ENCODE measurements at places on chromosomes 6 and 20.

GRCh38 chr6:152050451-152051195 lies 243.1 kb downstream of the ESR1 start:
- no peak for DNase-seq

DNA sequence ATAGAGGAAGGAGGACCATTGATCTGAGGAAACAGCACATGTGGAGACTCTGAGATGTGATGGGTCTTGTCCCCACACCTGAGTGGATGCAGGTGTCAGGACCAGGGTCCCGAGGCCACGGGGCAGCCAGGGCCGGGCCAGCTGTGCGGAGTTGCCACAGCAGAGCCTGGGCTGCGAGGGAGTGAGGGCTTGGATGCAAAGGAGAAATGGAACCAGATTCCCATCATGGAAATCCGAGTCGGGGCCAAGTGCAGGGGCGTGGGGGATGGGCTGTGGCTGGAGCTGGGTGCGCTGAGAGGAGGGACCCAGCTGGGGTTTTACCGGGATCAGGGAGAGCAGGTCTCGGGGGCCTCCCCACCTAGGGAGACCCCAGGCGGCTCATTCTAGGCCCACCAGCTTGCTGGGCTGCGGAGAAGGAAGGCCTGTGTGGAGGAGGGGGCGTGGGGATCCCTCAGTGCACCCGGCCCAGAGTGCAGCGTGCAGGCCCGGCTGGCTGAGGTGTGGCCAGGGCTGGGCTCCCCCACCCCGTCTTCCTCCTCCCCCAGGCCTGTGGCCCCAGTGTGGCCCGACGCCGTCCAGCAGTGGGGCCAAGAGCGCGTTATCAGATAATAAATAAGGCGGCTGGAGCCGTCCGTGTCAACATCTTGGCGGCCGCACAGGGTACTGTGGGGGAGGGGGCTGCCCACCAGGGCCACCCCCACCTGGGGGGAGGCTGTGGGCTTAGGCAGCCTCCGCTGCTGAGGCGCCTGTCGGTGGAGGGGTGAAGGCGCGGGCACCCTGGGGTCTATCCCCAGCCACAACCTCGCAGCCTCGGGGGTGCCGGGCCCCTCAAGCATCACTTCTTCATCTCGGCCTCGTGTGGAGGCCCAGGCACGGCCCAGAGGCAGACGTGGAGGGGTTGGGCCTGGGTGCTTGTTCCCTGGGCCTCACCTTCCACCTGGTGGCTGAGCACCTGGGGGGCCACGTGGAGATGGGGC lies 17.2 kb downstream of the GATA5 start:
- no peak for DNase-seq

GRCh38 chr20:64165866-64166600 lies 1.8 kb downstream of the MYT1 start:
- no peak for DNase-seq

GRCh38 chr20:62831361-62831788 lies 14.5 kb downstream of the COL9A3 start:
- DNase-seq, result no peak

DNA sequence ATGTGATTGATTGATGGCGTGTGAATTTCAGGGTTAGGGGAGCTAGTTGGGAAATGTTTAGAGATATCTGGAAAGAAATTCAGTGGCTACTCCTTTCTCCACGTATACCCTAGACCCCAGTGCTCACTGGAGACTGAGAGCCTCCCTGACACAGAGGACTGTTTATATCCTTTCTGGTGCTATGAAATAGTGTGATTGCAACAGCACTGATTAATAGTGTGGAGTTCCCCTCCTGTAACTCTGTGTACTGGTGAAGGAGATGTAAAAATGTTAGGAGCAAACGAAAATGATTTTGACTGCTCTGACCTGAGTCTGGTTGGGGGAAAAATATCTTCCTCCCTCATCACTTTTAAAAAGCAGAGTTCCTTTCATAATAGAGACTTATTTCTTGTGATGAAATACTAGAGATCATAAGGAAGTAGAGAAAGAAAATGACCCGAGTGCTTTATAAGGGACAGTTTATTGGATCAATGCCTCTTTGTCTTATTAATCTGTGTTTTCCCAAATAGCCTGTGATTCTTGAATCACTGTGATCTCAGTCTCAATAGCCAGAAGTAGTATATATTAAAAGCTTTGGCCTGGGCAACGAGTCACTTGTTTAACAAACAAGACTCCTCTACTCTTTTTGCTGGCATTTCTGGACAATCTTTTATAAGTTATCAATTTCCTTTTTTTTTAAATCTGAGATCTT lies 92.3 kb downstream of the RNF182 start:
- no peak for DNase-seq

GRCh38 chr6:166417285-166417691 lies 34.5 kb upstream of the MPC1 start:
- no peak for DNase-seq

GRCh38 chr6:33909737-33910136 lies 105.9 kb upstream of the MLN start:
- DNase-seq, result no peak

DNA sequence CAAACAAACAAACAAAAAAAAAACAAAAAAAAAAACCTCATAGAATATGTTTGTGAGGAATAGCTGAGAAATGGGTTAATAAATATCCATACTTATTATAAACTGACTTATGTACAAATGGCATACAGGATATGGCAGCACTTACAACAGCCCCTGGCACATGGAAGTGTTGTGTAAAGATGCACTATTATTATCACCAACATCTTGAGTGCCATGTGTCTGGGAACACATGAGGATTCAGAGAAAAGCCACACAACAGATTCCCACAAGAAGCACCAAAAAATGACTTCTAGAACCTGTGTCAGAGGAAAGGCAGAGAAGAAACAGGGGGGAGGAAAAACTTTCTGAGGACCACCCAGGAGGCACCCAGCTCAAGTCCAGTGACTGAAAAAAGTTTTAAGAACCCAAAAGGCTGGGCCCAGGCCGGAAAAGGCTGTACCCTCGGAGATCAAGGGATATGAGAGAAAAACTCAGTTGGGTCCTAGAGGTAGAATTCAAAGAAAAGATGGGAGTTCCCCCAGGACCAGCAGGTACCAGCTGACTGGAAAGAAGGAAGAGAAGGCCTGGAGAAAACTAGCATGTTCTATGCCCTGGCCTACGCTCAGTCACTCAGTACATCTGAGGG lies 9.4 kb upstream of the TAF8 start:
- no peak for DNase-seq

DNA sequence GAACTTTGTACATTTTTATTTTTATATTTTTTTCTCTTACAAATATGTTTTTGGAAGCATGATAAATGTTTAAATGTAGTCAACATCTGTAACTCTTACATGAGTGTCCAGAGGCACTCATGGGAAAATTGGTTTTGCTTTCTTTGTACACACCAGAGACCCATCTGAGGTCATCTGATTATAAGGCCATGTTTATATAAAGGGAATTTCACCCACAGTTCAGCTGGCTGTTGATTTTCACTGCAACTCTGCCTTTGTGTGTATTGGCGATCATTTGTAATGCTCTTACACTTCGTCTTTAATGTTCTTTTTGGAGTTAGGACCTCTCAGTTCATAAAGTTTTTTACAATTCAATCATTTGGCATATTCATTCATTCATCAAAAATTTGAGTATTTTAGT lies 28.1 kb downstream of the RIOK1 start:
- no peak for DNase-seq

- DNase-seq, result no peak
Observed at GRCh38 chr6:121809211-121809610, 373.8 kb downstream of the GJA1 start.

- no peak for DNase-seq
Observed at GRCh38 chr6:32294566-32294965, 70.7 kb upstream of the NOTCH4 start.

DNA sequence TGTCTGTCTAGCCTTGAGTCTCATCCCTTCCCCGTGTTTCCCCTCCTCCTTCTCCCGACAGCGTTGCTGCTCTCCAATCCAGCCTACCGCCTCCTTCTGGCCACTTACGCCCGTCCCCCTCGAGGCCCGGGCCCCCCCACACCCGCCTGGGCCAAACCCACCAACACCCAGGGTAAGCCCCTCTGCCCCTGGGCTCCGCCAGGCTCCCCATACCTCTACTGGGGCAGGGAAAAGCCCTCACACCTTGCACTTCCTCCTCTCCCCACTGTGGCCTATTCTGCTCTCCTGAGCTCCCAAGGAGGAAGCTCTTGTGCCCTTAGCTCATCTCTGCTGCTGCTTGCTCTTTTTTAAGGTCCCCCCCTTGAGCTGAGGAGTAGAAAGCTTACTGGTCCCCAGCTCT lies 11.0 kb downstream of the DDR1 start:
- DNase-seq, result no peak

DNA sequence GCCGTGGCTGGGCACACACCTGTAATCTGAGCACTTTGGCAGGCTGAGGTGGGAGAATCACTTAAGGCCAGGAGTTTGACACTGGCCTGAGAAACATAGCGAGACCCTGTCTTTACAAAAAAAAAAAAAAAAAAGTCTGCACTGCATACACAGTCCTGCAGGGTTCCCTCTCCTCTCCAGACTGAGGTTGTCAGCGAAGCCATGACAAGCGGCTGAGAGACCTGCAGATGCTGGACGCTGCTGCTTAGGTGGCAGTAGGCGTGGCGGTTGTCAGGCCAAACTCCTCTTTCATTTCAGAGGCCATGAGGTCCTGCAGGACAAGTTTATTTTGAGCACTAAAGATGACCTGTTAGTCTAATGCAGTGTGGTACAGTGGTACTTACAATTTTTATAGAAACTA lies 86.5 kb downstream of the FAM120B start:
- DNase-seq, result no peak

DNA sequence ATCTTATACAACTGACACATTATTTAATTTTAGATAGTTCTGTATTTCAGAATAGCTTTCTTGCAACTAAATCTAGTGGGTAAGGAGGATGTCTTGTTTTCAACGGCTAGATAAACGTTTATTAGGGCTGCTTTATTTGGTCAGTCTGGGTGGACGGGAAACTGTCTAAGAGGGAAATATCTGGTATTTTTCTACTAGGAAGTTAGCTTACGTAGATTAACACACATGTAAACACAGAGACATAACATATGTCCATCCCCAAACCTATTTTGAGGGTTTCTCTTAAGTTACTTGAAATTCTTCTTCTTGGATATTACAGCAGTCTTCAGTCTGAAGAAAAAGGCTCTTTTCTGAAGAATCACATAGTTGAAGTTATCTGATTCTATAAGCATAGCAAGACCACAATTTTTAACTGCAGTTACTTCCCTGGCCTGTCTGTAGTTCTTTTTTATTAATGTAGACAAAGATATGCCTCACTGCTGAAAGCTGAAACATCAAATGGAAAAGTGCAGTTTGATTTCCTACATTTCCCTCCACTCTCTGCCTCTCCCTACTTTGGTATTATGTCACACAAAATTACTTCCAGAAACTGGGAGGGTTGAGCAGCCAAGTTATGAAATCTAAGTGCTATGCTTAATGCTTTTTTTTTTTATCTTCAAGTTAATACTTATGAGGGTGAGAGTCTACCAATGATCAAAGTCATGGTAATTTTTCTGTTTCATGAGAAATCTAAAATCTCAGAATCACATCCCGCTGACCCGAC lies 37.4 kb downstream of the PLAGL1 start:
- DNase-seq, result no peak

GRCh38 chr20:47906348-47906660 lies 121.0 kb upstream of the SULF2 start:
- DNase-seq, result no peak

- DNase-seq, result no peak
Observed at GRCh38 chr6:116015561-116015960, 45.1 kb downstream of the FRK start.

GRCh38 chr20:19749618-19750071 lies 8.4 kb upstream of the RIN2 start:
- no peak for DNase-seq

- DNase-seq, result no peak
Observed at GRCh38 chr6:120826253-120826652, 508.0 kb downstream of the TBC1D32 start.

DNA sequence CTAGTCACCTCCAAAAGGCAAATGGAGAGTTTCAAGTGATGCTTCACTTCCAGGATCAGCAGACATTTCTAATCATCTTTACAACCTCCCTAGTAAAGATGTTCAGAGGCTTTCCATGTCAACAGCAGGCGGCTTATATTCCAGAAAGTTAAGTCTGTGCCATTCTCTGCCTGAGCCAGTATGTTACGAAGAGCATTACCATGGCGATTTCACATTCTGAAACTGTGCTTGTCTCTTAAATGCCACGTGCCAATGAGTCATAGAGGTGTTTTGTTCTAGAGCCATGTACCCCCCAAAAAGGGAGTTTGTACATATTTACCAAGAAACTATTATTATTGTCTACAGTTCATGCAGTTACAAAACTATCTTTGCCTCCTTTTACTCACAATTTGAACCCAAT lies 319.5 kb downstream of the FOXA2 start:
- DNase-seq, result no peak

DNA sequence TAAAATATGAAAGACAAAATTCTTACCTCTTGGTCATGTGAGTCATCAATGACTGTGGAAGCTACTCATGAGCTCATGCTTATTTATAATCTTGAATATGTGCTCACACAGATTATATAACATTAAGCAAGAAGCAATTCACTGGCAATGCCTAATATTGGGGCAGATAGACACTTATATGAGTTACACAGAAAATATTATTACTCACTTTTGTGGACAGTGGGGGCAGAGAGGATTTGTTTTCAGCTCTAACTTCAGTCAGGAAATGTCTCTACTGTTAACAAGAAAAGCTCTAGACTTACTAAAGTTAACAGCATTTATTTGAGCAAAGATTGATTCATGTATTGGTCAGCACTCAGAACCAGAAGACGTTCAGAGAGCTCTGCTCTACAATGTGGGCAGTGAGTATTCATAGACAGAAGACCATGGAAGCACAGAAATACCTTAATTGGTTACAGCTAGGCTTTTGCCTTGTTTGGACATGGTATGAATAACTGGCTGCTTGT lies 85.8 kb upstream of the AHI1 start:
- no peak for DNase-seq

DNA sequence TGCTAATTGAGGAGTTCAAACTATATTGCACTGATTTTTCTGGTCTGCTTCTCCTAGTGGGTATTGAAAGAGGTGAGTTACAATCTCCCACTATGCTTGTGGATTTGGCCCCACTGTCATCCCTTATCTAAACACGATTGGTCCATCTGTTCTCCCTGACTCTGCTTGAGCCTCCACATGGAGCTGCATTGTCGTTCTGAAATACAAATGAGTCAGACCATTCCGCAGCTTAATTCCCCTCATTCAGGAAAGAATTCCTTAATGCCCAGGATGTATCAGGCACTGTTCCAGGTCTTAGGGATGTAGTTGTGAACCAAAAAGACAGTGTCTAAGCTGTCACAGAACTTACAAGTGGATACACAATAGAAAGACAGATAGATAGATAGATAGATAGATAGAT lies 461.9 kb downstream of the QKI start:
- no peak for DNase-seq
